ENCODE measurements at places on chromosomes 1 and 21.

DNA sequence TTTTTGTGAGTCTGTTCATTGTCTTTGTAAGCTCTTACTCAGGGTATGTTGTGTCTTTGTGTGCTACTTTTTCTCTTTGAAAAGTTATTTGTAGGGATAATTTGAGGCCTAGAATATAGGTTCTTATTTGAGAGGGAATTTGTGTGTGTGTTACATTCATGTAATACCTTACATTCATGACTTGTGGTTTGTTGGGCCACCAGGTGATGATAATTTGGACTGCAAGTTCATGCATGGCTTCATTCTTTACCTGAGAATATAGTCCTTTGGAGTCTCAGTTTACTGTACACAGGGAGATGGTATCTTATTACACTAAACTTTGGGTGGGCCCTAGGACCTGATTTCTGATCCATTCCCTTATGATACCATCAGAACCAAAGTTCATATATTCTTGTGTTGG lies 51.8 kb upstream of the FASLG start:
- no peak for DNase-seq

DNA sequence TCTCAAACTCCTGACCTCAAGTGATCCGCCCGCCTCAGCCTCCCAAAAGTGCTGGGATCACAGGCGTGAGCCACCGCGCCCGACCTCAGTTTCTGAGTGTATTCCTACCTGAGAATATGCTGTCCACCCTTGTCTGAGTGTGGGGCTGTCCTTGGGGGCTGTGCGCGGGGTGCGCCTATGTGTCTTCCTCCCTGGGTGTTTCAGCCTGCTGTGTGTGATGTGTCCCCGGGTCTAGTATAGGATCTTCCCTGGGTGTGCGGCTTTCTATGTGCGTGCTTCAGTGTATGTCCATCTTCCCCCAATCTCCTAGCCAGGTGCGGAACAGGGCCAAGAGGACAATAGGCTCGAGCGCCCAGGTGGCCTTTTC lies 8.3 kb upstream of the ID3 start:
- no peak for DNase-seq

- no peak for DNase-seq
Measured at GRCh38 chr1:42240966-42241755, 76.6 kb upstream of the GUCA2A start.

GRCh38 chr1:35269201-35269988 lies 886 bp downstream of the ZMYM4 start:
- DNase-seq: no peak

- no peak for DNase-seq
Measured at GRCh38 chr1:101237229-101237837, 514 bp downstream of the S1PR1 start.

DNA sequence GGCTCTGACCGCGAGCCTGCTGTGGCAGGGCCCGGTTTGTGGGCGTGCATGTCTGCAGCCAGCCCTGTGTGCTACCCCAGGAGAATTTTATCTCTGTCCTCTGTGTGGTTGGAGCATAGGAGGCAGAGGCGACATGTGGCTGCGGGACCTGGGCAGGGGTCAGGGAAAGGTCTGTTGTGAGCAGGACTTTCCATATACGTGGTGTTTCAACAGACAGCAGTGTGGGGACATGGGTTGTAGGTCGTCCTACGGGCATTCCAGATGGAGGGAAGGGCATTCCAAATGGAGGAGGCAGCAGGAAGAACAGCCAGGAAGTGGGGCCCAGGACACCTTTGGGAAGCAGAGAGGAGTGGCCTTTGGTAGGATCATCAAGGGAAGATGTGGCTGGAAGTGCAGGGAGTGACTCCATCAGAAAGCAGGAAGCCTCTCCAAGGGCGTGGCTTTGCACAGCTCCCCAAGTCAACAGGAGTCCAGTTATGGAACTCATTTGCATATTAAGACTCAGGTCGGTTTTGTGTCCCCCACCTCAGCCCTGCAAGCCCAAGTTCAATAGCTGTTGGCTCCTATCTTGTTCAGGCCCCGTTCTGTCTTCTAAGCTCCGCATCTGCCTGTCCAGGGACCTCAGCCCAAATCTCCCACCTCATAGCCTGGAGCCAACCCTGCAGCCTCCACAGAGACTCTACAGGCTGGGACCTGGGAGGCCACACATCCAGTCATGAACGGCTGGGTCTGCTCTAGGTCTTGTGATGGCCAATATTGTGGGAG lies 309.1 kb downstream of the MATN1 start:
- DNase-seq: no peak

DNA sequence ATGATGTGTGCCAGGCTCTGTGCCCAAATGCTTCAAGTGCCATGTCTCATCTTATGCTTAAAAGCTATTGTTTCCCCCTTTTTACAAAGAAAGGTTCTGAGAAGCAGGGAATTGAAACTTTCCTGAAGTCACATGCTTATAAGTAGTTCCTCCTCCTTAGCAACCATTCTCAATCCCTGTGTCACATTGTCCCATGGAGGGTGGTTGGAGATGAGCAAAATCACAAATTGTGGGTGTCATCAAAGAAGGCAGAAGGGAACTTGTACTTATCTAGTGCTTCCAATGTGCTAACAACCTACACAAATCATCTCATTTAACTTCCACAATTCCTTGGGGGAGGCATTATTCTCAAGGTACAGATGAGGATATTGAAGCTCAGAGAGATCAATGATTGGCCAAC lies 10.1 kb upstream of the ERICH3 start:
- no peak for DNase-seq

- peak; percentile 84 for DNase-seq
Measured at GRCh38 chr1:116485071-116485735, 85.6 kb downstream of the CD58 start.

- DNase-seq: no peak
Measured at GRCh38 chr1:149926296-149926695, 1.3 kb downstream of the SF3B4 start.

GRCh38 chr1:6580119-6580592 lies 362 bp downstream of the ZBTB48 start:
- DNase-seq: no peak

DNA sequence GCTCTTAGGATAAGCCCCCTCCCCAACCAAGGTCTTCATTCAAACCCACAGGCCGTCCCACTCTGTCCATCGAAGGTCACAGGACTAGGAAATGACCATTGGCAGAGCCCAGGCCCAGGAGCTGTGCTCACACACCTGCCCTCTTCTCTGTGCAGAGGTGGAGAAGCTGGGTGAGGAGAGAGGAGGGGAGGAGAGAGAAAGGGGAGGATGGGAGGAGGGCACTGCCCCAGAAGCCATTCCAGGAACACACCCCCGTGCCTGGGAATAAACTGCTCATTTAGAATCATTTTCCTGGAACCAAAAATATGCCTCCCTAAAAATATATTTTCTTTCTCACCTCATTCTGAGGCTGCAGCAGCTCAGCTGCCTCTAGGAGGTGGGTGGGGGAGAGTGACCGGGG lies 6.4 kb upstream of the SDC3 start:
- DNase-seq: no peak

- no peak for DNase-seq
Measured at GRCh38 chr1:242205622-242206489, 207.0 kb upstream of the MAP1LC3C start.

- DNase-seq: no peak
Measured at GRCh38 chr1:105138458-105138893, 1388.8 kb downstream of the AMY1C start.
